T-helper 17 cell (primary cell): ENCODE measurements at places on chromosomes 3 and 15.

GRCh38 chr3:97481416-97481815 lies 283.1 kb upstream of the ARL6 start:
- DNase-seq: no peak

DNA sequence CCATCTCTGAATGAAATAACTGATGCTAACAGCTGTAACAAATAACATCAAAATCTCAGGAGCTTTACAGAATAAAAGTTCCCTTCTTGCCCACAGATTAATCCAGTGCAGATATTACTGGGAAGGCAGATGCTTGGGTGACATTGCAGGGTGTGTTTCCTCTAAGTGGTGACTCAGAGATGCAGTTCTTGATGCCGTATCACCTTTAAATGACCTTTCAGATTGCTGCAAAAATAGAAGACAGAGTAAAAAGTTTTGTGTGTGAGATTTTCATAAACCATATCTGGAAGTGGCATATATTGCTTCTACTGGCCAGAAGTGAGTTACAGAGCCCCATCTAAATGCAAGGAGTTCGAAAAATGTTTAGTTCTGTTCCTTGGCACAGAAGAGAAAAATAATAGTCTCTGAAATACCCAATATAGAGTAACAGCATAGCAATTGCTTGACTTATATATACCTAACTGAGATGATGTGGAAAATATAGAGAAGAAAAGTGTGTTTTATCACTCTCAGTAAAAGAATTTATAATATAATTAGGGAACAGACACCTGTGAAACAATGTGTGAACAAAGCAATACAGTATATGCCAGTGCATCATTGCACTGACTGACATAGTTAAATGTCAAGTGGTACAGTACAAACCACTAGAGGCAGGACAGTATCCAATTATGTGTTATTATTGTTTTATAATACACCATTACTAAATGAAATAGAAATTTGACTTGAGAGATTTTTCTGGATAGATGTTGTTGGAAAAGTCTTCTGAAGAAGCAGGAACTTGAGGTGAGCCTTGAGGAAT lies 430.7 kb upstream of the CBLB start:
- DNase-seq: no peak

GRCh38 chr3:111321786-111322185 lies 220.2 kb upstream of the CD96 start:
- no peak for DNase-seq

GRCh38 chr3:150996731-150997130 lies 24.2 kb upstream of the CLRN1 start:
- DNase-seq: no peak

GRCh38 chr15:99606646-99607045 lies 40.9 kb downstream of the MEF2A start:
- DNase-seq: no peak
